ENCODE measurements at places on chromosomes 4 and X.

DNA sequence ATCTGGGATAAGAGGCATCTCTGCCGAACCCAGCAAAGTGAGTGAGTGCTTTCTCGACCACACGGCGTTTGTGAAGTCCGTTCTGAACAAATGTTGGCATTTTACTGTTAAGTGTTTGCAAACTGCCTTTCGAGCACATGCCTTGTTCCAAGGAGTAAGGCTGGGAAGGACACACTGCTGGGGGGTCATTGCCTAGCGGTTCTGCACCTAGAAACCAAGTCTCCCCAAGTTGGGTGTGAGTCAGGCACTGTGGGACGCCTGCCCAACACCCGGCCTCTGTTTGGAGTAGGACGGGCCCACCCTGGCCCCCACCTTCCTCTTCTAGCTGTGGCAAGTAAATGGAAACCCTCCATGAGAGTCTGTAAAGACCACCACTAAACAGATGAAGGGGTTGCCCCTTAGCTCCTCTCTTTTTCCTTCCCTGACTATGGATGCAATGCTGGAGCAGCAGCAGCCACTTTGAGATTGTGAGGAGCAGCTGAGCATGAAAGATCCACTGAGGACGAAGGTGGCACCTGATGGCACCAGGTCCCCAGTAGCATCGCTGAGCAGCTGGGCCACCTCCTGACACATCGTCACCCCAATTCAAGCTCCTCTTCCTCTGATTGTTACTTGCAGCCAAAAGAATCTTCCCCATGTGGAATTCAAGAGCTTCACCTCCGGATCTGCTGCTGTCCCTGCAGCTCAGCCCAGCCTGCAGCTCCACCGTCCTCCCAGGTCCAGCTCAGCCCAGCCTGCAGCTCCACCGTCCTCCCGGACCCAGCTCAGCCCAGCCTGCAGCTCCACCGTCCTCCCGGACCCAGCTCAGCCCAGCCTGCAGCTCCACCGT is 6.3 kb downstream of the CPLX1 start:
- no peak for DNase-seq

GRCh38 chrX:19370061-19370460 is 26.3 kb downstream of the PDHA1 start:
- DNase-seq: no peak

GRCh38 chrX:39753293-39753996 is 344.3 kb downstream of the BCOR start:
- no peak for DNase-seq

GRCh38 chrX:138877746-138878145 is 166.2 kb upstream of the FGF13 start:
- DNase-seq: no peak

DNA sequence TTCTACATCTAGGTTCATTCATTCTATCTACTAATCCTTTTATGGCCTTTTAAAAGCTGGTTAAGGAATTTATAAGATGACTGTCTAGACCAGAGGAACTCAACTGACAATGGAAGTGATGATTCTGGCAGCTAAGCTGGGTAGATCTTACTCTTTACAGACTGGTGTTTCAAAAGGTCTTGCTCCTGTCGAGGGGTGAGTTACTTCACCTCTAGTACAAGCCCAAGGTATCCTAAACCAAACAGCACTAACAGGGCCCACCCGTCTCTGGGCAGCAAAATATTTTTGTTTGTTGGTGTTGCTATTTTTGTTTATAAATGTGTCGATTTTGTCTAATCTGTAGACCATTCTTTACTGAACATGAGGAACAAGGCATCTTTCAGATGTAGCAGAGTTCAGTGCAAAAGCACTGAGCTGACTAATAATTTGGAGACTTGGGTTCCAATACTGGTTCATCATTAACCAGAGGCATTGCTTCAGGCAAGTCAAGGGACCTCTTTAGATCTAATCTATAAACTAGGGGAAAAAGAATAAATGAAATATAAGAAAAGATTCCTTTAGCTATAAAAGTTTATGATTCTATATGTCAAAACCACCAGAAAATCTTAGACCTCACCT is 90.3 kb upstream of the FRG1 start:
- DNase-seq: no peak

GRCh38 chr4:18051281-18051680 is 29.7 kb upstream of the LCORL start:
- DNase-seq: no peak

DNA sequence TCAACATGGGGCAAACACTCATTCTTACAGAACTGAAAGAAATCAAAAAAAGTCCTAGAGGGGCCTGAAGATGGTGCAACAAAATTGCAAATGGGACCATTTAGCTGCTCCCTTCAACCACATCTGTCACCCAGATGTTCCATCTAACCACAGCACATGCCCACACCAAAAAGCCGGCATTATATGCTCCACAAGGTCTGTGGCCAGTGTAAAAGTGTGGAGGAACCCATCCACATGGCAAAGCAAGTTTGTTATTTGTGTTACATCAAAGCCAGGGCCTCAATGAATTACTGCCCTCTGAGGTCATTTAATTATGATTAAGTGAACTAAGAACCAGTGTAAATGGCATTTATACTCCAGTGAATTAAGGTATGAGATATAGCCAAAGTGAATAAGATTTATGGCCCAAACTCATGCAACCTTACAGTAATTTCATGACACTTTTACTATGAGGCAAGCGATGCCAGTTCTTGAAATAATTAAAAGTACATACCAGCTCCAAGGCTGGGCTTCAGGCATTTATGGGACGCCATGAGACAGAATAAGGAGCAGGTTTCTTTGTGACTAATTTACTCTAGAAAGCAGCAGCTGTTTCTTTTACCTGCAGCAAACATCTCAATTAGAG is 48.7 kb upstream of the FGF16 start:
- no peak for DNase-seq

DNA sequence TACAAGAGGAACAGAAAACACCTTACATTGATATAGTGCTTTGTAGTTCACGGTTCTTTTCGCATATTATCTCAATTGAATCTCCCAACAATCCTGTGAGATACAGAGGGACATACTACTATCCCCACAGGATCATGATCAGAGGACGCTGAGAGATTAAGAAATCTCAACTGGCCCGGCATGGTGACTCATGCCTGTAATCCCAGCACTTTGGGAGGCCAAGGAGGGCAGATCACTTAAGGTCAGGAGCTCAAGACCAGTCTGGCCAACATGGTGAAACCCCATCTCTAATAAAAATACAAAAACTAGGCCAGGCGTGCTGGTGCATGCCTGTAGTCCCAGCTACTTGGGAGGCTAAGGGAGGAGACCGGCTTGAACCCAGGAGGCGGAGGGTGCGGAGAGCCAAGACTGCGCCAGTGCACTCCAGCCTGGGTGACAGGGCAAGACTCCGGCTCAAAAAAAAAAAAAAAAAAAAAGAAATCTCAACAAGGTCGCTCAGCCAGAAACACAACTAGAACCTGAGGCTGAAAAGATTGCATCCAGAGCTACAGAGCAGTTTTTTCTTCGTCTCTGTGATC is 7.4 kb downstream of the APOO start:
- no peak for DNase-seq

GRCh38 chr4:42708625-42709024 is 51.7 kb upstream of the ATP8A1 start:
- no peak for DNase-seq

DNA sequence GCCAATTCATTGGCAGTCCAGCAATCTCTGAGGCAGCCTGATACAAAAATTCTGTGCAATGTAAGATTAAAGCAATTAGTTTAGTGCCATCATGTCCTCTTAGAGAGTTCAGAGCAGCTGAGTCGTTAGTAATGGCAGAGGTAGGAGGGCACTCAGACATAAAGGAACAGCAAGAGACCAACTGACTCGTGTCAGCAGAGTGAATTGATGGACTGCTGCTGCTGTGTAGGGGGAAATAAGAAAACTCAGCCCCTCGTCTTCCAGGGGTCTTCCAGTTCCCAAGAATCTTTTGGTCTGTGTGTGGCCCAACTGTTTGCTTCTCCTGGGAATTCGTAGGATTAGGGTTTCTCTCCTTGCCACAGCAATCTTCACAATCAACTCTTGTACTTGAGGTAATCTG is 100.9 kb downstream of the TTC29 start:
- no peak for DNase-seq

DNA sequence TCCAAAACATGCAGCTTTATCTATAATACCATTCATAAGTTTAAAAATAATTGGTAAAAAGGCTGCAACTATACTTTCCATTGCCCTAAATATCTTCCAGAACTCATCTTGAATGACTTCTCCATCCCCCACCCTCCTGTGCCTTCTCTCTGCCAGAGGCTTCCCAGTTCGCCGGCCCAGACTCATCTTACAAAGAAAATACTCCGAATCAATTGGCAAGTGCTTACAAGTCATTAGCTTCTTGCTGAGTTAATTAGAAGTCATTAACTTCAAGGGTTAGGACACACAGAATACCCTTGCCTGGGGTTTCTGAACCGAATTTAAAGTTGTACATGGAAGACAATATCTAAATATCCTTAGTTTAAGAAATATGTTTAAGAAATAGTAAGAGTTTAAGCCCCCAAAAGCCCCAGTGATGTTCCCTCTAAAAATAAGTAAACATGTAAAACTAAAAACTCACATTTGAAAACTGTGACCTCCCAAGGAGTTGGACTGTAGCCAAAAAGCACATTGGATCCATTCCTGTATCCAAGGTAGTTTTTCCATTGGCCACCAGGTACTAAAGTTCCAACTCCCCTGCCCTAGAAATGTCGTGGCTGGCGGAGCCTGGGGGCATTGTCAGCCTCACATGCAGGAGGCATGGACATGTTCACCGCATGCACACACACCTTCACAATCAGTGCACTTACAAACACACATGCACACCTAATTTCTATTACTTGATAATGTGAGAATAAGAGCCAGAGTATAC is 535.2 kb upstream of the FAT1 start:
- DNase-seq: no peak

All from stimulated activated CD8-positive, alpha-beta memory T cell treated with anti-CD3 and anti-CD28 coated beads, Interleukin-12 subunit alpha, Interleukin-12 subunit beta, amount 100 ng/mL, for 4 hours (primary cell).